Trophoblast cell (in vitro differentiated cells and primary cell): ENCODE measurements at places on chromosomes 6 and 20.

GRCh38 chr6:91874971-91875370 is 1288.1 kb upstream of the MAP3K7 start:
- no peaks in the 10 kb centered on the region for H3K4me1 ChIP-seq
- no peaks in the 10 kb centered on the region for H3K36me3 ChIP-seq
- DNase-seq = no peak
- H3K27me3 ChIP-seq = no peaks in the 10 kb centered on the region
- H3K4me3 ChIP-seq = no peak overlapping the region

DNA sequence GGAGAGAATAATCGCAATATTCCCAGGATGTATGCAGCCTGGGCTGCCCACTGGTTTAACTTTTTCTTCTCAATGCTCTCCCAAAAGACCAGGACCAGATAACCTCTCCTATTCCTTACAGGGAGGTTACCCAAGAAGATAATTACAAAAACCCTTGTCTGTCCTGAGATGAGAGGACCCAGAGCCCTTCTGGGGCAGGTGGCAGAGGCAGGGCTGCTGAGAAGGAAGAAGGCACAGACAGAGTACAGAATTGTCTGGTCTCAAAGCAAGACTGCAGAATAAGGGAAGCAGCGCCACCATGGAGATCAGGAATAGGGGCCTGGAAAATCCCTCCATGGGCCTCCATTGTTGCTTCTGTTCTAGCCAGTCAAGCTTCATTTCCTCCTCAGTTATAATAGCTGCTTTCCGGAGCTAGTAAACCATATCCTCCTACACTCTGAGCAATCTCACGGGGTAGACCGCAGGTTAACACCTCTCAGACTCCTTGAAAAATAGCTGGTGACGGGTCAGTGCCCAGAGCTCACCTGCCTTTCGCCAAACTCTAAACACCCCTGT is 463 bp upstream of the HLA-DMB start:
- no peaks in the 10 kb centered on the region for H3K4me1 ChIP-seq
- no peaks in the 10 kb centered on the region for H3K27me3 ChIP-seq
- H3K27ac ChIP-seq = no peak overlapping the region
- H3K4me3 ChIP-seq = no peak overlapping the region

- no peak overlapping the region for H3K27ac ChIP-seq
- DNase-seq = no peak
- no peak overlapping the region for H3K4me3 ChIP-seq
- H3K4me1 ChIP-seq = peaks cover 3% of the 10 kb centered on the region
Measured at GRCh38 chr6:142357879-142358278, 56.1 kb downstream of the ADGRG6 start.

- DNase-seq = no peak
- no peak overlapping the region for H3K4me3 ChIP-seq
- no peaks in the 10 kb centered on the region for H3K4me1 ChIP-seq
Measured at GRCh38 chr6:166830185-166830890, 126.0 kb downstream of the RNASET2 start.

DNA sequence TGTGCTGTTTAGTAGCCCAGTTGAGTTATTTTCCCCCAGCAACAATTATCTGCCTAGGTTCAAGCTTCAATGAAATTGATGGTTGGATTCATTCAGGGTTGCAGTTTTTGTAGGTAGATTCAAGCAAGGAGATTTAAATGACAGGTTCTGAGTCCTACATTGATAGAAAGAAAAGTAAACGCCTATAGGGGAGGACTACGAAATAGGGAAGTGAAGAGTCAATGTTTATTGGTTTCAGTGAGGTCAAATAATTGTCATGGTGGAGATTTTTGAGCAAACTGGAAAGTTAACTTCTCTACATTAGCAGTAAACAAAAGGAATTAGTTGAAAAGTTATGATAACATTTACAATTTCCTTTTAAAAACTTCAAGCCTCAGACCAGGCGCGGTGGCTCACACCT is 734 bp upstream of the WFDC13 start:
- no peak overlapping the region for H3K27ac ChIP-seq
- H3K36me3 ChIP-seq = no peaks in the 10 kb centered on the region
- DNase-seq = no peak
- no peaks in the 10 kb centered on the region for H3K27me3 ChIP-seq
- no peaks in the 10 kb centered on the region for H3K4me1 ChIP-seq
- no peak overlapping the region for H3K4me3 ChIP-seq

GRCh38 chr6:159062976-159063375 is 18.2 kb upstream of the TAGAP start:
- no peak overlapping the region for H3K27ac ChIP-seq
- no peaks in the 10 kb centered on the region for H3K36me3 ChIP-seq
- no peak for DNase-seq
- no peaks in the 10 kb centered on the region for H3K4me1 ChIP-seq

- H3K36me3 ChIP-seq = no peaks in the 10 kb centered on the region
- peak; percentile 51 for DNase-seq
- no peaks in the 10 kb centered on the region for H3K27me3 ChIP-seq
Measured at GRCh38 chr20:10705801-10706459, 32.1 kb upstream of the JAG1 start.

- H3K27me3 ChIP-seq = no peaks in the 10 kb centered on the region
- H3K27ac ChIP-seq = peak overlapping the region; percentile 15
- DNase-seq = no peak
- no peak overlapping the region for H3K4me3 ChIP-seq
- no peaks in the 10 kb centered on the region for H3K36me3 ChIP-seq
- peaks cover 10% of the 10 kb centered on the region for H3K4me1 ChIP-seq
Measured at GRCh38 chr6:15090145-15090579, 155.7 kb upstream of the JARID2 start.

GRCh38 chr6:44662461-44663121 is 275.1 kb downstream of the CDC5L start:
- no peaks in the 10 kb centered on the region for H3K27me3 ChIP-seq
- DNase-seq = peak; percentile 40
- peaks cover 58% of the 10 kb centered on the region for H3K4me1 ChIP-seq
- no peak overlapping the region for H3K4me3 ChIP-seq
- H3K27ac ChIP-seq = peak overlapping the region; percentile 70

DNA sequence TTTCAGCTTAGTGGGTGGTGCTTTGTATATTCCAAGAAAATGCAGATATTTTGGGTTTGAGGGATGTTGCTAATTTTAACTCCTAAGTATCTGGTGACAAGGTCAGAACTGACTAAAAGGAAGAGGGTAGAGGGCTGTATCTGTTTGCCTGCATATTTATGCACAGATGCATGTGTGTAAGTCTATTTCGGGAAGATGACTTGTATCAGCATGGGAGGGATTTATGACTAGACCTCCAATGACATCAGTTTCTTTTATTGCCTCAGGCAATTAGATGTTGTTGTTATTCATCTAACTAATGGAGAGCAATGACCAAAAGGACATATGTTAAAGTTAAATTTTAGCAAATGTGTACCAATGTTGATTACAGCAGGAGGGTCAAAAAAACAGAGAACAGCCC is 734.3 kb downstream of the QKI start:
- no peak for DNase-seq
- no peaks in the 10 kb centered on the region for H3K27me3 ChIP-seq
- no peaks in the 10 kb centered on the region for H3K4me1 ChIP-seq
- H3K36me3 ChIP-seq = no peaks in the 10 kb centered on the region
- no peak overlapping the region for H3K4me3 ChIP-seq

DNA sequence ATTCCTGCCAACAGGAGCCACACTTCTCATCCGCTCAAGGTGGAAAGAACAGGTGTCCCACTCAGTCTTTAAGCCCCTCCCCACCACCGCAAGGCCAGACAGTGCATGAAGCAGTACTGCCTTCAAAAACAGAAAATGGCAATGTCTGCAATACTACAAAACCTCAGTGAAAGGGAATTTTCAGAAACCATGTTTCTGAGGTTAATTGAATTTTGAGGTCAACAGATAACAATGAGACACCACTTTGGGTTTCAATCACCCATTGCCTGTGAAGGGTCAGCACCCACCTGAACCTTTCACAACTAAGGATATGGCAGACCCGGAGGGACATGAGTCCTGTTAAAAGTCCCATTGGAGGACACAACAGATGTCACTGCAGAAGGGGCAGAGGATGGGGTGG is 13.0 kb downstream of the ZC3H12D start:
- H3K4me3 ChIP-seq = no peak overlapping the region
- no peaks in the 10 kb centered on the region for H3K36me3 ChIP-seq
- no peak for DNase-seq
- no peak overlapping the region for H3K27ac ChIP-seq
- no peaks in the 10 kb centered on the region for H3K27me3 ChIP-seq

DNA sequence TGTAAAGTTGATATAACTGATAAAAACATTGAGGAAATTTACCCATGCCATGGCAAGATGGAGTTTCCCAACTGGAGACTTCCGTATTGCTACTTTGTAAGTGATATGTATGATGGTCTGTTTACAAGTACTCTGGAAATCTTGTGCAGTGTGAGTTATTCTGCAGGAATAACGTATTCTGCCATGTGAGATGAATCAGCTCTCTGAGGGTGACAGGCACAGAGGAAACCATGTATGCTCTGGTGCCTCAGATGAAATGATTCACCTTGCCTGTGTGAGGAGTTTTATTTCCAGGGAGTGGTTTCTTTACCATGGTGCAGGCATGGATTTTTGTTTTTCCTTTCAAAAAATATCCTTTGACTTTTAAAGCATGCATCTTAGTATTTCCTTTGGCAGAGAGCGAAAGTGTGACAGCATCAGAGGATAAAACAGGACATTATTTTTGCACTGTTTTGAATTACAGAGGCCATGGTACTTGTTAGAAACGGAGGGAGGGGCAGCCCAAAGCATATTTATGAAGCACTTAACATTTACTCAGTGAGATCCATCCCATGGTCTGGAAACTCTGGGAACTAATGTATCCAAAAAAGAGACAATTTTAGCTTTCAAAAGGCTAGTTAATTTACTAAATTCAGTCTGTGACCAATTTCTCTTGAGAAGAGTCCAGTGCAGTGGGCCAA is 36.0 kb upstream of the MTRF1L start:
- H3K36me3 ChIP-seq = no peaks in the 10 kb centered on the region
- no peak overlapping the region for H3K4me3 ChIP-seq
- DNase-seq = no peak
- no peak overlapping the region for H3K27ac ChIP-seq
- H3K27me3 ChIP-seq = no peaks in the 10 kb centered on the region

- H3K27me3 ChIP-seq = no peaks in the 10 kb centered on the region
- no peaks in the 10 kb centered on the region for H3K4me1 ChIP-seq
- no peak for DNase-seq
- no peak overlapping the region for H3K27ac ChIP-seq
Measured at GRCh38 chr6:19896693-19897010, 59.5 kb downstream of the ID4 start.

DNA sequence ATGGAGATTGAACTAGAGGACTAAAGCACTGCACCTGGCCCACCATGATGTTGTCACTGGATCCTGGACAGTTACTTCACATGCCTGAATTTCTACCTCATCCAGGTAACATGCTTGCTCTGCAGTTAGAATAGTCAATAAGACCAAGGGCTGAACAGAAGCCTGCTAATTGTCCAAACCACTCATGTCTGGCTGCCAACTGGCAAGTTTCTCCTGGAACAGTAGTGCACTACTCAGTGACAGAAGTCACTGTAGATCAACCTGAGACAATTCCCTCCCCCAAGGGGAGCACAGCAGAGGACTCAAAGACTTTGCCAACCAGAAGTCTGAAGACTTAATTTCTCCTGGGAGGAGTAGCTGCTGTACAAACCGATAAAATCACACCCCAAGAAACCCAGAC is 454.6 kb upstream of the MARCKS start:
- H3K4me1 ChIP-seq = no peaks in the 10 kb centered on the region
- no peak overlapping the region for H3K27ac ChIP-seq
- H3K36me3 ChIP-seq = no peaks in the 10 kb centered on the region
- H3K27me3 ChIP-seq = no peaks in the 10 kb centered on the region
- no peak for DNase-seq
- H3K4me3 ChIP-seq = no peak overlapping the region

- H3K27me3 ChIP-seq = no peaks in the 10 kb centered on the region
- no peaks in the 10 kb centered on the region for H3K4me1 ChIP-seq
- H3K27ac ChIP-seq = no peak overlapping the region
- H3K36me3 ChIP-seq = no peaks in the 10 kb centered on the region
Measured at GRCh38 chr6:36642913-36643817, 35.3 kb upstream of the CDKN1A start.

GRCh38 chr20:37193226-37193625 is 13.9 kb upstream of the MROH8 start:
- peaks cover 5% of the 10 kb centered on the region for H3K4me1 ChIP-seq
- no peaks in the 10 kb centered on the region for H3K27me3 ChIP-seq
- H3K36me3 ChIP-seq = peaks cover 39% of the 10 kb centered on the region
- no peak overlapping the region for H3K27ac ChIP-seq

- no peak for DNase-seq
- H3K36me3 ChIP-seq = no peaks in the 10 kb centered on the region
- H3K4me3 ChIP-seq = no peak overlapping the region
- H3K27ac ChIP-seq = no peak overlapping the region
- H3K4me1 ChIP-seq = no peaks in the 10 kb centered on the region
- no peaks in the 10 kb centered on the region for H3K27me3 ChIP-seq
Measured at GRCh38 chr20:16257021-16257420, 316.2 kb downstream of the KIF16B start.

DNA sequence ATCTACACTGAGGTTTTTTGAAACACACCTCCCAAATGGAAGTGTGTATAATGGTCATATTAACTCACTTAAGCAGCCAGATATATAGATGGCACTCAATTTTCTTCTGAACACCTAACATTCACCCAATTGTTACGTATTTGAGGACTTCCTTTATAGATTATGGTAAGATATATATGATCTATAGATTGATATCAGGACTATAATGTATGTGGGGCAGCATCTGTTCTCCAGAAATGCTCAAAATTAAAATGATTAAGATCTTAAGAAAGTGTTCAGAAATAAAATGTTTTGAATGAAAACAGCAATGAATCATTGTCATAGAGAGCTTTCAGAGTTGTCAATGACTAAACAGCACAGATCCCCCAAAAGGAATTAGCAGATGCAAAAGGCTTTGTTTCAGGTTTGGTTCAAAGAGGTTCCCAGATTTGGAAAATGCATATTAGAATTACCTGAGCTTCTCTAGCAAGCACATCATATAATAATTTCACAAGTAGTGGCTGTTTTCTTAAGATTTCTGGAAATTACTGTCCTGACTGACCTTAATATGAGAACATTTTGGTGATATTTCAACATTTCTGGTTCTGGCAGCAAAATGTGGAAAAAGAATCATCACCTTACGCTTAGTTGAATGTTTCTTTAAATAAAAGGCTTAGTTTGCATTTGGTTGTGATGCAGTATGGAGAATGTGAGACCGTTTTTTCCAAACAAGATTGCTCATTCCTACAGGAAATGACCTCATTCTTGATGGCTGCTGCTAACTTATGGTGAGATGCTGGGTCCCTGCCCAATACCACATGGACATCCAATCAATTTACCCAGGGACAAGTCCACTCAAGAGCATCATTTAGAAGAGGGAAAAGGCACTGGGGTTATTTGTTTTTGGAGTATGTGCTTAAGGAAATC is 31.5 kb downstream of the TRAF3IP2 start:
- H3K36me3 ChIP-seq = peaks cover 28% of the 10 kb centered on the region
- no peak overlapping the region for H3K27ac ChIP-seq

GRCh38 chr6:157400676-157401075 is 19.7 kb downstream of the ZDHHC14 start:
- H3K4me3 ChIP-seq = no peak overlapping the region
- no peaks in the 10 kb centered on the region for H3K36me3 ChIP-seq
- H3K27ac ChIP-seq = no peak overlapping the region

- H3K36me3 ChIP-seq = no peaks in the 10 kb centered on the region
- no peaks in the 10 kb centered on the region for H3K4me1 ChIP-seq
- H3K4me3 ChIP-seq = no peak overlapping the region
- no peak for DNase-seq
- no peaks in the 10 kb centered on the region for H3K27me3 ChIP-seq
- no peak overlapping the region for H3K27ac ChIP-seq
Measured at GRCh38 chr20:21237956-21238799, 65.0 kb upstream of the XRN2 start.

GRCh38 chr20:63567386-63568169 is 6.5 kb downstream of the HELZ2 start:
- no peaks in the 10 kb centered on the region for H3K4me1 ChIP-seq
- no peak overlapping the region for H3K4me3 ChIP-seq
- no peak overlapping the region for H3K27ac ChIP-seq
- H3K27me3 ChIP-seq = no peaks in the 10 kb centered on the region
- peaks cover 41% of the 10 kb centered on the region for H3K36me3 ChIP-seq
